ENCODE measurements at places on chromosomes 4 and X. TPM values are rescaled to one million over a fixed set of nuclear protein-coding genes. Genes with fewer than 3 reads are reported as not detected.

The DUSP9 gene
- total RNA-seq = not detected

The NAP1L3 gene
- total RNA-seq = 11.0 TPM

The RFC1 gene
- total RNA-seq = 35.3 TPM

The VCX3A gene
- total RNA-seq = not detected

The NAT8L gene
- 0.38 TPM for total RNA-seq

The GPR50 gene
- total RNA-seq = not detected

GRCh38 chr4:81622028-81622427 is 150.3 kb upstream of the RASGEF1B start:
- DNase-seq = no peak

DNA sequence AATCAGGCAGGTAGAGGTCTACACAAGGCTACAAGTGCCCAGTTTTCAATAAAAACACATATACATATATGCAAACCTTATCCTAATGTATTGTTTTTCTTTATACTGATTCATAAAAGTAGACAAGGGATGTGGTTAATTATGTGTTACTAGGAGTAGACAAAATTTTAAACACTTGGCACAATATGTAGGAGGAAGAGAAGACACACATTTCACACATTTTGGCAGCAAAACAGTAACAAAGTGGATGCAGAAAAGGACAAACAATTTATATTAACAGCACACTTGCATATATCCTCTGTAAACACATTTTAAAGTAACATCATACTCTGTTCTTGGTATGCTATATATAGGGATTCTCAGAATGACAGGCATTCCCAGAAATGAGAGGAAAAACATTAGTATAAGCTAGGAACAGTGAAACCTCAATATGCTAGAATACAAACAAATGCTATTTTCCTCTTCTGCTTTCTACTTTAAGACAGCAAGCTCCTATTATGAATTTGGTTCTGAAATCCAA is 63.8 kb downstream of the GPRIN3 start:
- no peak for DNase-seq

DNA sequence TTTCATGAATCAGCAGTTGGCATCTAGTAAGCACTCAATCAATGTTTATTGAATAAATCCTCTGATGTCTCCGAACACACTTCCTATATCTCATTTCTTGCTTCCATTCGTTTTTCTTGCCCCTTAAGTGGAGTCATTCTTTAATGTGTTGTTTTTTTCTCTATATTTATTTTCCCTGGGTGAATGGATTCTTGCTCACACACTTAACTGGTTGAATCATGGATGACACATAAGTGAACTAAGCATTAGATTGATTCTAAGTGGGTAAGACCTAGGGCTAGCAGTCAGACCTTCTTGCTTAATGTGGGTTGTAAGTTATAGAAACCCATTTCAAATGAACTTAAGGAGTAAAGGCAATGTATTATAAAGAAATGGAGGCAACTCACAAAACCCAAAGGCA is 111.1 kb downstream of the RTL3 start:
- DNase-seq = peak; percentile 71

DNA sequence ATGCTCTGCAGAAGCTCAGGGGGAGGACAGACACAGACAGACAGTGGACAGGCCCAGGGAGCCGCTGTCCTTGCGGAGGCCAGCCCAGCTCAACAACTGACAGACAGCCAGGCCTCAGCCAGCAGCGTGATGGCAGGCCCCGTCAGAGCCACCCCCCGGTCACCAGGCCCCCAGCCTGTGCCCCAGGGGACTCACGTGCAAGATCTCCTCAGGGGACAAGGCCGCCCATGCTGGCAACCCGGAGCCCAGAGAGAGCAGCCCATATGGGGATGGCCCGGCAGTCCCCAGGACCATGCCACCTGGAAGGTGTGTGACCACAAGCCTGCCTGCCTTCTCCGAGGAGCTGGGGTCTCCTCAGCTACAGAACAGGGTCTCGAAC is 28.0 kb upstream of the MXD4 start:
- no peak for DNase-seq

GRCh38 chrX:49190821-49191573 is 4.8 kb upstream of the PRICKLE3 start:
- DNase-seq = peak; percentile 97

GRCh38 chrX:9349572-9350494 is 115.0 kb upstream of the TBL1X start:
- DNase-seq = peak; percentile 61

- DNase-seq = no peak
Observed at GRCh38 chr4:115675719-115676118, 562.3 kb upstream of the NDST4 start.

- DNase-seq = no peak
Observed at GRCh38 chrX:97847885-97848679, 964.4 kb downstream of the RPA4 start.

- no peak for DNase-seq
Observed at GRCh38 chr4:124807421-124807820, 94.9 kb upstream of the ANKRD50 start.

GRCh38 chrX:129731228-129731627 is 7.6 kb upstream of the XPNPEP2 start:
- DNase-seq = no peak

- peak; percentile 60 for DNase-seq
Observed at GRCh38 chrX:19886883-19887531, 393 bp downstream of the SH3KBP1 start.

DNA sequence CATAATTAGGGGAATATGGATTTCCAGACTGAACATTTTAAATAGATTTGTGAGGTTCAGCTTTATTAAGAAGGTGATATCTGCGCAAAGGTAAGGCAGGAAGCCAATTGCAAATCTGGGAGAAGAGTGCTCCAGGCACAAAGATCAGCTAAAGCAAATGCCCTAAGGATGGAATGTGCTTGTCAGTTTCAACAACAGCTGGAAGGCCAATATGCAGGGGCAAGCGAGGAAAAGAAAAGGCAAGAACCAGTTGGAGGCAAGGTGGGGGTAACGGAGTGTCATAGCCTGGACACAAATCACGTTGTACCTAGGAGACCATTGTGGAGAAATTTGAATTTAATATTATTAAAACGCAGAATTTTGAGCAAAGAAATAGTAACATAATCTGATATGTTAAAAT is 1710.3 kb upstream of the PCDH7 start:
- DNase-seq = no peak

DNA sequence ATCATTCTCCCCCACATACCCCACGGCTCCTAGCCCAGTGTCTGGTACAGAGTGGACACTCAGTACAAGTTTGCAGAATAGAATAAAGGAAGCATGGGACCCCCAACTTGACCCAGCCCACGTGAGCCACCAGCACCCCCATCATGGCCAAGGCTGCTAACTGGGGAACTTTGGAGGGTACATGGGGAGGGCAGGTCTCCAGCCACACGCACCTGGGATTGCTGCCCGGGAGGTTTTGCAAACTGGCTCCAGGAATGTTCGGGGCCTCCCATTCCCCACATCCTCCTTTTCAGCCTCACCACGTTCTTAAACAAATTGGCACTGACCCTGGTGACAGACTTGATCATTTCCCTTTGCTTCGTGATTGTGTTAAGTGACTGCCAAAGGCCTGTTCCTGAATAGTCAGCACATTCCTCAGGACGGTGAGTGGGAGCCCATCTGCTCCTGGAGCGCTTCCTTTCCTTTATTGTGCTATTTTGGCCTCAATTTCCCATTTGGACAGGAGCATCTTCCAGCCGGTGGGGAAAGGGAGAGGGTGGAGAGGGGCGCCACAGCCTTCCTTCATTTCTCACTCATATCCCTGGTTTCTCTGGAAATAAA is 18.7 kb upstream of the XPNPEP2 start:
- peak; percentile 35 for DNase-seq

Measured in GM23248 (cell line).